ENCODE measurements at places on chromosomes 11 and 22.

DNA sequence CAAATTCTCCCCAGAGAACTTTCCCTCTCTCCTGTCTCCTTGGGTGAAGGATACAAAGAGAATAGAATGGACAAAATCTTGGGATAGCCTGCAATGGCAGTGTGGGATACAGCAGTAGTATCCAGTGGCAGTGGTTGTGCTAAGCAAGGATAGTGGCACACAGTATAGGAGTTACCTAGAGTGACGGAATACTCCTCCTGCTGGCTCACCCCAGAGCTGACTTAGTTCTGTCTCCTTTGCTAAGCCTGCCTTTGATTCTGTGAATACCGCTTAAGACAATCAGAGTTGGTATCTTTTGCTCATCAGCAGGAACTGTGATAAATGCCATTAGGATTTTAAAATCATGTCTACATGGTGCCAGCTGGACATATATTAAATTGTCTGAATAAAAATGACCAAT is 404.3 kb downstream of the JRKL start:
- DNase-seq: no peak

- DNase-seq: no peak
These were observed 30.6 kb downstream of the ARVCF start for GRCh38 chr22:19986011-19986409.

DNA sequence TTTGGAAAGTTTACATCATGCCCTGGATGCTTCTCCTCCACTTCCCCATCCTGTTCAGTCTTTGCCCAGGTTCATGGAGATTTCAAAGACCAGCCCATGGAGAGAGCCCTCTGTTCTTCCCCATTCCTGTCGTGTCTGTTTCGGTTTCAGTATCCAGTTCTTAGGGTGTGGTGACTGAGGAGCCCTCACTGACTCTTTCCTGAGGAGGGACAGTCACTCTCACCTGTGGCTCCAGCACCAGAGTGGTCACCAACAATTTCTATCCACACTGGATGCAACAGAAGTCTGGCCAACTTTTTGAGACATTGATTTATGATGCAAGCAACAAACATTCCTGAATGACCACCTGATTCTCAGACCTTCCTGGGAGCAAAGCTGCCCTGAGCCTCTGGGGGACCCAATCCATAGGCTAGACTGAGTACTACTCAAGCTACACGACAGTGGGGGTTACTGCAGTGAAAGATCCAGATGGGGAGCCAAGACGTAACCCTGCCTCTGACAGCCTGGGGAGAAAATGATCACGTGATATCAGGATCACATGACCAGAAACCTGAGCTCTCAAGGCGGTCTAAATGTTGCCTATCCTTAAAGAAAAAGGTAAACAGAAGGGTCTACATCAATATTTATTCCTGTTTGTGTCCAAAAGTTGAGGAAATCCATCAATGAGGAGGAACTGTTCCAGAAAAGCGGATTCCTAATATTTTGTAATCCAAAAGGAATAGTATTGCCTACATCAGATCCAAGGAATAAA is 76.2 kb upstream of the VPREB1 start:
- peak; percentile 54 for DNase-seq

DNA sequence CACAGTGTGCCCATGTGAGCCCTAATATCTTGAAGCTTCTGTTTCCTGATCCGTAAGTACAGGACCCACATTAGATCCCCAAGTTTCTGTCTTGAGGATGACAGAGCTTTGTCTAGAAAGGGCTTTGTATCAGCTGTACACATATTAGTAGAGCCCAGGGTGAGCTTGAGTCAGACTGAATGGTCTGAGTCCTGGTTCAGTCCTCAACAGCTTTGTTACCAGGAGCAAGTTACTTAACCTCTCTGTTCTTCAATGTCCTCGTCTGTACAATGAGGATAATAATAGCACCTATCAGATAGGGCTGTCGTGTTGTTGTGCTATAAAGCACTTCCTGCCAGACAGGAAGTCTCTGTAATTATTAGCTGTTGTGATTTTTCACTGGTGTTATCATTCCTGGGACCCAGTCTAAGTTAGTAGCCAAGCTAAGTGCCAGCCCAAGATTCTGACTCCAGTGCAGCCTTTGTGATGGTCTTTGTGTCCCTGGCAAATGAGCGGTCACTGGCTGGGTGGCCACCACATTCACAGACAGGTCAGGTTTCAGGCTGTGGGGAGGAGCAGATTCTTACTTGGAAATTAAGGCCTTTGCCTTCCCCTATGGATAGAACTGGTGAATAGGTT is 6.8 kb downstream of the TOM1 start:
- DNase-seq: peak; percentile 11

- DNase-seq: peak; percentile 2
These were observed 404.4 kb downstream of the KCNA4 start for GRCh38 chr11:29612423-29612822.

DNA sequence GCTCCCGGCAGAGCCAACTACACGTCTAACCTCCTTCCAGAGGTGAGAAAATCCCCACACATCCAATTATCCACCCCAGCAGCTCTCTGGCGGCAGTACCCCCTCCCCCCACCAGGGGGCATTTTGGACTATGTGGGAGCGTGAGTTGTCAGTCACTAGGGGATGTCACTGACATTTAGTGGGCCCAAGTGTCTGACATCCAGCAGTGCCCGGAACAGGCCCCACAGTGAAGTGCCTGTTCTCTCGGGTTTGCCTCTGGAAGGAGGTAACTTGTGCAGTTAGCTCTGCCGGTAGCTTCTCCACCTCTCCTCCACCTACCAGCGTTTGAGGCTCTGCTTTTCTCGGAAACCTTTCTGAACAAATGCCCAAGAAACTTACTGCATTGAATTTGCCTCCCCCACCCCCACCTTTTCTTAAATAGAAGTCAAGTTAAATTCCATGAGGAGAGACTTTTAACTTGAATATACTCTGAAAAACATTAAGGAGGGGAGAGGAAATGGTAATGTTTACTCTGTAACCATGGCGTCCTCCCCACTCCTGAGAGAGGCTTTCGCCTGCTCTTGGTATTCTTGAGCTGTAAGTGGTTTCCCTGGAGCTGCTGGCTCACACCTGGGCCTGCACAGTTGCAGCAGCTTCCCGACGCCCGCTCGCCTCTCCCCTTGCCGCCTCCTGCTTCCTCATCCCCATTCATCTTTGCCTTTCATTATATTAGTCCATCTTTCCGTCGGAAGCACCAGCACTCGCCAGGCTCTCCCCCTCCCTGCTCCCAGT is 112.8 kb downstream of the WNT7B start:
- DNase-seq: peak; percentile 54

DNA sequence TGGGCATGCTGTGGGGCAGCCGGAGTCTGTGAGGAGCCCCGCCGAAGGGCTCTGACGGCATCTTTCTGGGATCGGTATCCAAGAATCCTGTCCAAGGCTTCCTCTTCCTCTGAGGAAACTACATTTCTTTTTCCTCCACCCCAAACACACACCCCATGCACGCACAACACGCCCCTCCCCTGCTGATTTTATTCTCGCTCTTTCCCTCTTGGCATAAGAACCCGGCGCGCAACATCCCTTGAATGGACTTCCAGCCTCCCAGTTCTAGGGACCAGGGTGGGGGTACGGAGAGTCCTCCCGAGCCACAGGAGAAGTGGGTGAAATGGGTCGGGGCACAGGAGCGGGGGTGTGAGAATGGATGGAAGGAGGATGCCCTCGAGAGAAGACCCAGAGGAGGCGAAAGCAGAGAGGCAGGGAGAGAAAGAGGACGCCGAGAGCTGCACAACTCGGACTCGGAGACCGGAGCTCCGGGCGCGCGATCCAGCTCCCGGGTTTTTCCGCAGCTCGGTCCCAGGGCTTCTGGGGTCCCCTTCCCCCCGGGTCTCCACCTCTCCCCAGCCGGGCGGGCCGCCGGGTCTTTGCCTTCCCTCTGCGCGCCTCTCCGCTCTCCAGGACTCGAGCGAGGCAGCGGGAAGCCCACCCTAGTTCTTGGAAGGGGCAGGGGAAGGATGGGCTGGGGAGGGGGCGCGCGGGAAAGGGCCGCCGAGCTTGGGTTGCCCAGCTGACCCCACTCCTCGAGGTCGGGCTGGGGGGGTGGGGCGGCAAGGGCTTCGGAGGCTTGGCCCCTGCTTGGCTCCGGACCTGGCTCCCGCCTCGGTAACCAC is 1.5 kb upstream of the LARGE1 start:
- peak; percentile 73 for DNase-seq

- DNase-seq: no peak
These were observed 10.7 kb upstream of the ARL14EP start for GRCh38 chr11:30312243-30312642.

- peak; percentile 86 for DNase-seq
These were observed 23.9 kb upstream of the RBFOX2 start for GRCh38 chr22:36052505-36052941.

GRCh38 chr22:48834404-48834803 is 993.3 kb downstream of the BRD1 start:
- no peak for DNase-seq

DNA sequence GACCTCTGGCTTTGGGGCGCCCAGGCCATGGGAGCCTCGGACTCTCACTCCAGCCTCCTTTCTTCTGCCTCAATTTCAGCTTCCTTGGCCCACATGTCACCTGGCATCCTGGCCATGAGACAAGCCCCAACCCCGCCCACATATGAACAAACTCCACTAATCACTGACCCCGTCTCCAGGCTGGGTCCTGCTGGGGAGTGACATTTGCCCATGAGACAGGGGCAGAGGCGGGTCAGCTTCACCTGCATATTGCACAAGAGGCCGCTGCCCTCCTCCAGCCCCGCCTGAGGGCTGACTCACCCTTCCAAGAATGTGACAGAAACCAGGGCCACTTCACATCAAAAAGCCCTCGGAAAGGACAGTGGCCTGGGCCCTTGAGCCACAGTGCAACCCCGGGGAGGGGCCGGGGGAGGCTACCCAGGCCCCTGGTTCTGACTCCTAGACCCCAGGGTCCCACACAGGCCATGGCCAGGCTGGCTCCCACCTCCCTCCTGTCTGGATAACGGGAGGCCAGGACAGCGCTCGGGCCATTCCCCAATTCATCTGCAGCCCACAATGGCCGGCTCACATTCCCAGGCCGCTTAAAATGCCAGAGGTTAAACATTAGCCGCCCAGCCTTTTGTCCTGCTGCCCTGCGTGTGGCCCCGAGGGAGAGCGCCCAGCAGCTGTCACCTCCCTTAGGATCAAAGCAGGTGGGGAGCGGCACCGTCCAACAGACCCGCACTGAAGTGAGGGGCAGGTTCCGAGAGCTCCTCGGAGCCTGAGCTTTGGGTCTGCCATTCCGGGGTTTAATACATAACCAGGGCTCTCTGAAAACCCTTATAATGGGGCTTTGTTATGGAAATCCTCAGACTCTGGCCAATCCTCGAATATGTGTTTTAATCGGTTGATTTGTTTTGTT is 42.3 kb downstream of the TRMU start:
- no peak for DNase-seq

- no peak for DNase-seq
These were observed 10.9 kb downstream of the ELFN2 start for GRCh38 chr22:37416389-37416788.

DNA sequence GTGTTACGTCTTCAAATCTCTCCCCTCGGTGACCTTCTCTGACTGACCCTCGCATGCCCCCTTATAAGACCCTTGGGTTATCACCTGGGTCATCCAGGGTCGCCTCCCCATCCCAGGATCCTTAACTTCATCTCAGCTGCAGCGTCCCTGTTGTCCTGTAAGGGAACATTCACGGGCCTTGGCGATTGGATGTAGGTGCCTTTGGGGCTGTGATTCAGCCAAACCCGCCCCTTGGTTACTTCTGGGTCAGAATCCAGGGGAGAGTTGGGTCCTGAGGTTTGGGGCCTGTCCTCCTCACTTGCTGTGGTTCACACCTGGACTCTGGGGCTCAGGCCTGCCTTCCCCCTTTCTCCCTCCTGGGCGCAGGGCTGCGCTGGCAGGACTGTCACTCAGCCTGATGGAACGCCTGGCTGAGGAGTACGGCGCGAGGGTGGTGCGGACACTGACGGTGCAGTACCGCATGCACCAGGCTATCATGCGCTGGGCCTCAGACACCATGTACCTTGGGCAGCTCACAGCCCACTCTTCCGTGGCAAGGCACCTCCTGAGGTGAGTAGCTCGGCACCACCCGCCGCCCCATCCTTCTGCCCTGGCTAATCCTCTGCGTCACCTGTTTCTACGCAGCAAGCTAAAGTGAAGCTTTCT is 29.4 kb downstream of the IGHMBP2 start:
- no peak for DNase-seq

DNA sequence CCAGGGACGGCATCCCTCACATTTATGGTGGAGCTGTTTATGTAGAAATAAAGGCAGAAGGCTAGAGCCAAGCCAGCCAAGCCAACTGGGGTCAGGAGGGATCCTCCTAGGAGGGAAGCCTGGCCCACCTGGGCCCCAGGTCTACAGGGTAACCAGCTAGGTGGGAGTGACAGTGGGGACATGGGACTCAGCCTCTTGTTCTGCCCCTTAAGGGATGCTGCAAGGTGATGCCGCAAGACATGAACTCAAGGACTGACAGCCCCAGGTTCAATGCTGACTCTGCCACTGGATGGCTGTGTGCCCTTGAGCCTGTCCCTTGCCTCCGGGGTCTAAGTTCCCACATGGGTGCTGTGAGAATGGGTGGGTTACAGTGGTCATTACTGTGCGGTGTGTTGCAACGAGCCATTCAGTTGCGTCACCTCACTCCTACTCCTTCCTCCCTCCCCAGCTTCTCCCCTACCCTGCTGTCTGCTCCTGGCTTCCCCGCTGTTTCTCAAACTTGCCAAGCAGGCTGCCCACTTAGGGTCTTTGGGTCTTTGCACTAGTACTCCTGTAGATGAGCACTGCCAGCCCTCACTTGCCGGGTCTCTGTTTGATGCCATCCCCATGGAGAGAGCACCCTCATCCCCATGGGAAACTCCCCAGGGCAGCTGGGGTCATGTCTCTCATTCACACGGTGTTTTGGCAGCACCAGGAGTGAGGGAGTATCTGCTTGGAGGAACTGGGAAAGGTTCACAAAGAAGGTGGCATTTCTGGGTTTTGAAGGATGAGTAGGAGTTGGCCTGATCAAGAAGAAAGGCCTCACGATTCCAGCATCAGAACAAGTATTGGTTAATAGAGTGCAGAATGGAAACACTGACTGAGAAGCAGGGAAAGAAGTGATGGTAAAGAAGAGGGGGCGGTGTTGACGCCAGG is 43.0 kb upstream of the RTL6 start:
- DNase-seq: no peak

- no peak for DNase-seq
These were observed 2.5 kb upstream of the DNAL4 start for GRCh38 chr22:38796262-38796957.

All from fibroblast of skin of right biceps (primary cell).